ENCODE measurements at places on chromosomes 3 and 15.

DNA sequence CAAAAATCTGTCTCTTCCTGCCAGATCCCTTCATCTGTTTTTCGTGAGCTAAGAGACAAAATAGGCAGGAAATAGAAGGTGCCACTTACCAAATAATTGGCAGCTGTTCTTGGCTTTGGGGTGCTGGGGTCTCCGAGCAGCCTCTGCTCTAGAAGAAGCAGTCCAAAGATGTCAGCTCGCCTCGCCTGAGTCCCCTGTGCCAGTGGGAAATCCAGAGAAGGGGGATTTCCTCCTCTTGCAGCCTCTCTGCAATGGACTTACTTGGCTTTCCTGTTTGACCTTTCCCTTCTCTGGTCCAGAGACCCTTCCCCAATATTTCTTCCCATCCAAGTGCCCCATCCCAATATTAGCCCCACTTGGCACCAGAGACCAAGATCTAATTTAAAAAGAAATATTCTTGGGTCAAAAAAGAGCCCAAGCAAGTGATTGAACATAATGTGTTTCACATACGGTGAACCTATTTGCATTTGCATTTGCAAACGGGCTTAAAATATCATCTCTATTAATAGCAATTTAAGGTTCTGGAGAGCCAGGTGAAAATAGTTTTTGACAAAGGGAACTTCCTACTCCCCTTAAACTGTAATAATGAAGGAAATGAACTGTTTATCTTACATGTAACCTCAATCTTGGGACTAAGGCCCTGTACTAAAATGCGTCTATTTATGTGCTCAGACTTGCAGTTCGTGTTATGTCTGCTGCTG, 23.2 kb downstream of the CD86 start:
- no peak for DNase-seq

DNA sequence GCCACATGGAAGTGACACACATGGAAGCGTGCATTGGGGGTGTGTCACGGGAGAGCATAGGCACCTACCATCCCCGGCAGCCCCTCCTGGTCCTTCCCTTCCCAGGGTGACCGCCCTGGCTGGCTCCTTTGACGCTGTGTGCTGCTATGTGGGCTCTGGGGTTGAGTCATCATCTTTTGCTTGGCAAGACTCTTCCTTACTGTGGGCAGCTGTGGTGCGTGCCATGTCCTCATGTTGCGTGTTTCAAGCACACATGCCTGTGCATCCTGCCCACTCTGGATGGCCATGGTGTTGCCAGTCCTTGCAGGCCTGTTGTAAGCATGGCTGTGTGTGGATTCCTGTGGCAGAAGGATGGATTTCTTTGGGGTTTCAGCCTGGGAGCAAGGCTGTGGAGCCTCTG, 14.0 kb downstream of the PLXNA1 start:
- no peak for DNase-seq

DNA sequence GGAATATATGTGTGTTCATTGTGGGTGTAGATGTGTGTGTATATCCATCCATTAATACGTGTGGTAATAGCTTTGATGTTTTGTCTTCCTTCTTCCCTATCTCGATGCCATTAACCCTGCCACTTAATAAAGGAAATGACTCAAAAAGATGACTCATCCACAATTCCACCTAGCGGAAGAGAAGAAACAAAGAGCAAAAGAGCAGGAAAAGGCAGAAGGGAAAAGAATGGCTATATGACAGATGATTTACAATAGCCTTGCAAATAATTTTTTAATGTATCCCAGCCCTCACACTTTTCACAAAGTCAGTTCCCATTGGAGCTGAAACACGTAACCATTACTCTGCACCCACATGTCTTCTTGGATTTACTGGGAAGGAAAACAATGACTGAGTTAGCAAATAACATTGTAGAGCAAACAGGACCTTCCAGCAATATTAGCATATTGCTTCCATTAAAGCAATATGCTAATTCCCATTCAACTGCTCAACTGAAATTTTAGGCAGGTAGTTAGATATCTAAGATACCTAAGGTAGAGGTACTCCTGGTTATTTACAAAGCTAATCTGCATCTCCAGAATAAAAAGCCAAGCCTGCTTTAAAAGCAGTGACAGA, 197.2 kb downstream of the KCNAB1 start:
- DNase-seq: peak; percentile 19

GRCh38 chr3:39203402-39203801, 11.0 kb upstream of the XIRP1 start:
- DNase-seq: no peak

DNA sequence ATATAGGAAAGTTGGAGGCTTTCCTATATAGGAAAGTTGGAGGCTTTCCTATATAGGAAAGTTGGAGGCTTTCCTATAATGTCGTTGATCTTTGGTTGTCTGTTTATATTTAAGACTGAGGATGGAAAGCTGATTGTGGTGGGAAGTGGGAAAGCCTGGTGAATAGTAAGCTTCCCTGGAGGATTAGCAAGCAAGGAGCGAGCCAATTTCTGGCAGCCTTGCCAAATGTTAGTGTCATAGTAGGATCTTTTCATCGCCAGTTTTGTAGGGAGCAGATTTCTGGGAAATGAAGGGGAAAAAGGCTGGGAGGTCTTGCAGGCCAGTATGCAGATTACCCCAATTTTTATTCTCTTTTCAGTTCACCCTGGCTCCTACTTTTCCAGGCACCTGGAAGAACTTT, 39.9 kb upstream of the CCNL1 start:
- DNase-seq: peak; percentile 26

- no peak for DNase-seq
Observed at GRCh38 chr3:52783211-52783555, 5.8 kb downstream of the ITIH1 start.

Data from fibroblast of skin of left quadriceps (primary cell).